ENCODE measurements at places on chromosomes 13 and 19. TPM values are rescaled to one million over a fixed set of nuclear protein-coding genes. Genes with fewer than 3 reads are reported as not detected.

The KLK3 gene
- not detected for total RNA-seq

The RFPL4A gene
- total RNA-seq, result not detected

GRCh38 chr13:33740134-33740538, 77.8 kb upstream of the RFC3 start:
- H3K27ac ChIP-seq, result no peak overlapping the region
- peaks cover 4% of the 10 kb centered on the region for H3K4me1 ChIP-seq
- no peak for DNase-seq
- no peaks in the 10 kb centered on the region for H3K36me3 ChIP-seq

- DNase-seq, result peak; percentile 1
- no peak overlapping the region for H3K4me3 ChIP-seq
Observed at GRCh38 chr13:113981194-113981605, 7.3 kb upstream of the C13orf46 start.

- DNase-seq, result no peak
- H3K27me3 ChIP-seq, result no peaks in the 10 kb centered on the region
- no peak overlapping the region for H3K27ac ChIP-seq
- H3K36me3 ChIP-seq, result no peaks in the 10 kb centered on the region
- H3K4me3 ChIP-seq, result no peak overlapping the region
- no peaks in the 10 kb centered on the region for H3K4me1 ChIP-seq
Observed at GRCh38 chr13:43397111-43397510, 373.7 kb downstream of the DNAJC15 start.

- no peak overlapping the region for H3K27ac ChIP-seq
- no peaks in the 10 kb centered on the region for H3K4me1 ChIP-seq
- H3K4me3 ChIP-seq, result no peak overlapping the region
- H3K27me3 ChIP-seq, result no peaks in the 10 kb centered on the region
- no peaks in the 10 kb centered on the region for H3K36me3 ChIP-seq
Observed at GRCh38 chr13:109743706-109744453, 42.5 kb downstream of the IRS2 start.

Measured in thoracic aorta (tissue), 2 donors.